ENCODE measurements at places on chromosomes 5 and 9.

DNA sequence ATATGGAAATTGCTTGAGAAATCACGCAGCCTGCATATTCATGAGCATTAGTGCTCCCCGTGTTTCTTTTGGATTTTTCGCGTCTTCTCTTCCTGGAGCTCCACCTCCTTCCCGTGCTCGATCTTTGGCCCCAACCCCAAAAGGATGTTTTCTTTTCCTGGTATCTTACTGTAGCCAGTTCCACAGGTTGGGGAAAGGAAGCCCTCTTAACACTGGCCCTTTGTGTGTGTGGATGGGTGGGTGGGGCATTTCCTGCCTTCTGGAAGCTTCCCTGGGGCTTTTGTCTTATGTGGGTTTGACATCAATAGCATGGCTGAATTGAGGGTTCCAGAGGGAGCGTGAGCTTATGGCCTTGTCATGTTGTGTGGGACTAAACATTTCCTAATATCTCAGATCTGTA, 21.9 kb downstream of the STXBP1 start:
- no peak for DNase-seq

- DNase-seq = no peak
These were observed 534 bp downstream of the SRFBP1 start for GRCh38 chr5:121962347-121962670.

GRCh38 chr9:98687911-98688310, 20.8 kb downstream of the GABBR2 start:
- no peak for DNase-seq

DNA sequence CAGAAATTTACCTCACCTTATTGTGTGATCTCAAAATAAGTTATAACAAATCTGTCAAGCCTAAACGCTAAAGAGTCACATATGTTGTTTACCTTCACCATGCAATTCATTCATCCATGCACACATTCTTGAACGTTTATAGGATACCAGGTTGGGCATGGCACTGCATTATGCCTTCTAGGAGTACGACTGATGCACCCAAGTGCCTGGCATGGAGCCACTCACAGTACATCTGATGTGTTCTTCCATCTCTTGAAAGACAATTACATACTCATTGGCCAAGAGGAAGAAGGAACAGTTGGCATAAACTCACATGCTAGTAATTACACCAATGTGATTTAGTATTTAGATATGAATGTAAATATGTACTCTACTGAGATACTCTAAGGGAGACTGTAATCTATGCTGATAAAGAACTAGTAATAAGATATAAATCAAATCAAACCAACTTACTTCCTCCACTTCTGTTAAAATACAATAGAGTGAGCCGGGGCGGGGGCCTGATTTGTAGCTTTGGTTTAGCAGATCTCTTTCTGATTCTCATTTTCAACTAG, 90.7 kb downstream of the LPAR1 start:
- DNase-seq = no peak

DNA sequence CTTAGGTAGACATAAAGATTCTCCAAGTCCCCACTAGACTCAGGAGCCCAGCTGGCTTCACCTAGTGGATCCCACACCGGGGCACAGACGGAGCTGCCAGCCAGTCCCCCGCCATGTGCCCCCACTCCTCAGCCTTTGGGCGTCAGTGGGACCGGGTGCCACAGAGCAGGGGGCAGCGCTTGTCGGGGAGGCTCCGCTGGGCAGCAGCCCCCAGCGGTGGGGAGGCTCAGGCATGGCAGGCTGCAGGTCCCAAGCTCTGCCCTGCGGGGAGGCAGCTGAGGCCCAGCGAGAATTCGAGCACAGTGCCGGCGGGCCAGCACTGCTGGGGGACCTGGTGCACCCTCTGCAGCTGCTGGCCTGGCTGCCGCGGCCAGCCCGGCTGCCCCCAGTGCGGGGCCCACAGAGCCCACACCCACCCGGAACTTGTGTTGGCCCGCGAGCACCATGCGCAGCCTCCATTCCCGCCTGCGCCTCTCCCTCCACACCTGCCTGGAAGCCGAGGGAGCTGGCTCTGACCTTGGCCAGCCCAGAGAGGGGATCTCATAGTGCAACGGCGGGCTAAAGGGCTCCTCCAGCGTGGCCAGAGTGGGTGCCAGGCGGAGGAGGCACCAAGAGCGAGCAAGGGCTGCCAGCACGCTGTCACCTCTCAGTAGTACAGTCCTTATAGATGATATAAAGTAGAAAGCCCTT, 390.7 kb downstream of the PLK2 start:
- no peak for DNase-seq

DNA sequence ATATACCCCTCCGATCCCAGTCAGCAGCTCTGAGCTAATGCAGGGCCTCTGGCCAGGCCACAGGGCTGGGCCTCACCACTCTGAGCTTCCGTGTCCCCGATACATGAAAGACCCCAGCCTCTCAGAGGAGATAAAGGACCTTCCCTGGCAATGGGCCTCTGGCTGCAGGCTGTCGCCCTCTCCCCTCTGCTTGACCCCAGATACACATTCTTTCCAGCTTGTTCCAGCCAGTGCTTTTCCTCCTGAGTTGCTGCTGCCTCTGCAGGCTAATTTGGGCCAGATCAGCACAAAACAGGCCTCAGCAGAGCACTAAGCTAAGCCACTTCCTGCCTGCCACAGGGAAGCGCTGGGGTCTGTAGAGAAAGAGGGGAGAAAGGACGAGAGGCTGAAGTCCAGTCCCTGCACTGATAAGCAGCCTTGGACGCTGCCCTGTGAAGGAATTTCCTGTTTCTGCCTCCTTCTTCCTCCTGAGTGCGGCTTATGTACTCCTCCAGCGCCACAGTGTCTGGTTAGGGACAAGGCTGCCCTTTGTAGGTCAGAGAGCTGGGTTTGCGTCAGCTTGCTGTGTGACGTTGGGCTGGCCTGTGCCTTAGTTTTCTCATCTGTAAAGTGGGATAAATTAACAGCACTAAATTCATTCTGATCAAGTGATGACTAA, 73.0 kb upstream of the IL17B start:
- DNase-seq = peak; percentile 21

GRCh38 chr5:111238431-111239225, 14.4 kb downstream of the CAMK4 start:
- no peak for DNase-seq

DNA sequence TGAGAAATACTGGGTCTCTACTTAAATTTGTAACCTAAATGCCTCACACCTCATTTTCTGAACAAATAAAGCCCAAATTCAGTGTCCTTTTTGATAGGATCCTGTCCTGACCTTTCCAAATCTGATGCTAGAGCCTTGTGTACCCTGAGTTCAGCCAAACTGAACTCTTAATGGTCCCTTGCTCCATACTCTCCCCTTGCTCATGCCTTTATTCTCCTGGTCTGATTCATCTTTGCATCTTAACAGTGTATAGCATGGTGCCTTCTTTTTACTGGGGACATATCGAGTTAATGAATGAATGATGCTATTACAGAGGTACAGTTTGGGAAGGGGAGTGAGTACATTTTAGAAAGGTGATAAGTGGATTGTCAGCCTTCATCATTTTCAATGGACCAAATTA, 9.2 kb downstream of the NSD1 start:
- no peak for DNase-seq

DNA sequence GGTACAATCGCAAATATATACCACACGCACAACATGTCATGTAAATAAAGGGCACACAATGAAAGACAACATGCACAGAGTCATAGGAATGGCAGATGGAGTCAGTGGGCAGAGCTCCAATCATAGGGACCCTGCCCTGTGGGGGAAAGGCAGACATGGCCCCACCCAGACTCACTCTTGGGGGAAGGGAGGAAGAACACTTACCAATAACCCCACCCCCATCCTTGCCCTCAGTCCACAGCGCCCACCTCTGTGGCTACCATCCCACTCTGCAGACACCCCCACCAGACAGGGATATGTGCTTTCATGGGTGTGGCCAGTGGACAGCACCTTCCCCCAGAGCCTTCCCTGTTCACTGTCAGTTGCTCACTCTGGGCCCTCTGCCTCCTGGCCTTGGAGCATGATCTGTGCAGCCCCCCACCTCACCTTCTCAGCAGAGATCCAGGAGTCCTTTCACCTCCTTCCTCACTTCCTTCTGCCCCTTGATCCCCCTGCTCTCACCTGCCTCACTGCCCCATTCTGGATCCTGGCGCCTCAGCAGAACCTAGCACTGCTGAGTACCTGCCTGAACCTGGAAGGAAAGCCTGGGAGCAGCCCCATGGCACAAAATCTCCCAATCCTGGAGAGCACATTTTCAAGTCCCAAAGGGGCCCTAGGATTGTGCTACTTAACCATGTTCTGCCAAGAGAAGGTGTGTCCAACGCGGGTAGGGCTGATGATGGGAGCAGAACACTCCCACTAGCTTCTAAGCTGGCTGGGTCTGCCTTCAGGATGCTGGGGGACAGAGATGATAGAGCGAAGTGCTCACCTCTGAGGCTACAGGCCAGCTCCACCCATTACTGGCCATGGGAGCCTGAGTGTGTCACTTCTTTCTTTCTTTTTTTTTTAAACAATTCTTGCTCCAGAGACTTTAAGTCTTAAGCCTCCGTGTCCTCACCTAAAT, 1.5 kb upstream of the PHF19 start:
- no peak for DNase-seq

- no peak for DNase-seq
These were observed 151.1 kb downstream of the ESM1 start for GRCh38 chr5:54834121-54834842.

GRCh38 chr9:68740561-68740960, 35.5 kb downstream of the PIP5K1B start:
- no peak for DNase-seq

DNA sequence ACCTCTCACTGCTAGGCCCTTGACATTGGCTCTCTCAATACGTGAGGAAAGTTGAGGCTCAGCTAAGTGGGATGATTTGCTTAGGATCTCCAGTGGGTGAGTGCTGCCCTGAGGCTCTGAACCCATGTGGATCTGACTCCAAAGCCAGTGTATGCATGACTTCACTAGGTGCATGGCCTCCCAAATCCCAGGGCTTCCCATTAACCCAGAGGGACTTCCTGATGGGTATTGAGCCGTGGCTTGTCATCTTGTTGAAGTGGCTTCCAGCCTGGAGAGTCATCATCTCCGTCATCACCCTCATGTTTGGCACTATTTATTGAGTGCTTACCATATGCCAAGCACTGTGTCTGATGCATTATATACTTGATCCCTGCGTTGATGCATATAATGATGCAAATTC, 37.3 kb upstream of the TEX48 start:
- DNase-seq = no peak

DNA sequence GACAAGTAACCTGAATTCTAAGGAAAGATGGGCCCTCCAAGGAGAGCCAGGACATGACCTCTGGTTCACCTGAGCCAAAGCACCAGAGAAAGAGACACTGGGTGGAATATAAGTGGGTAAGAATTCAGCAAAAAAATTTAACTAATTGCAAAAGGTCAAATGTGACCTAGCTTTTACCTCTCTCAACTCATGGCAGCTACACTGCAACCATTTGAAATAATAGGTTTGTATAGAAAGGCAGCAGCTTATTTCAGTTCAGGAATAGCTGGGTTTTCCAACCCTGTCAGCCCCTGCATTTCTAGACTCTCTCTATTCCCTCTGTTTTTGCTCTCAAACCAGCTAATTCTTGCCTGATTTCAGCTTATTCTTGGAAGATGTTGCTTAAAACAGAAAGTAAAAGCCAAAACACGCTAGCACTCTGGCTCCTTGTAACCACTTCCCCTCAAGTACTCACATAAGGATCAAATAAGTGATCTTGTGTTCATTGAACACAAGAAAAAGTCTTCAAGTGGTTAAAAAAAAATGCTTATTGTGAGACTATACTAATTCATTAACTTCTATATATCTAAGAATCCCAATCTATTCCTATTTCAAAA, 101.1 kb upstream of the NR4A3 start:
- no peak for DNase-seq

DNA sequence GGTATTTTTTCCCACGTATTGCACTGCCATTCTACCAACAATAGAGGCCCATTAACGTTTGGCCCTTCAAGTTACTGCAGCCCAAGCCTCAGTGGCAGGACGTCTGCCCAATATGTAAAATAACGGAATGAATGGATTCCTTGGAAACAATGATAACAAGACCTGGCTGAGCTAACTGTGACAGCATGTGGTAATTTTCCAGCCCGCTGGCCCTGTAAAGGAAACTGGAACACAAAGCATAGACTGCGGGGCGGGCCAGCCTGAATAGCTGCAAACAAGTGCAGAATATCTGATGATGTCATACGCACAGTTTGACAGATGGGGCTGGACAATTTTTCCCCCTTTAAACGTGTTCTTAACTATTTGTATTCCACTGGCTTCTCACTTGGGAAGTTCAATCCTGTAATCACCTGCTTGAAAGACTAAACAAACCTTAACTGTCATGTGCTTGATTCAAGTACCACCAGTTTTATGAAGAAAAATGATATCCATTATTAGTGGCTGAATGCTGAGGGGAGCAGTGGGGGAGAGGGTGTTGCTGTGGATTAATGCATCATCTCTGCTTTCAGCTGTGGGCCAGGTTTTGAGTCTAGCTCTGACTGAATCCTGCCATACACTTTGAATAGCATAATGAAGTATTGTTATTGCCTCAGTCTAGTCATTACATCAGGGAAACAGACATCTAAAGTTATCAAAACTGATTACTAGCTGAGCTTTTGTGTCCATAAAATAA, 323.9 kb downstream of the TMEM161B start:
- DNase-seq = peak; percentile 91

DNA sequence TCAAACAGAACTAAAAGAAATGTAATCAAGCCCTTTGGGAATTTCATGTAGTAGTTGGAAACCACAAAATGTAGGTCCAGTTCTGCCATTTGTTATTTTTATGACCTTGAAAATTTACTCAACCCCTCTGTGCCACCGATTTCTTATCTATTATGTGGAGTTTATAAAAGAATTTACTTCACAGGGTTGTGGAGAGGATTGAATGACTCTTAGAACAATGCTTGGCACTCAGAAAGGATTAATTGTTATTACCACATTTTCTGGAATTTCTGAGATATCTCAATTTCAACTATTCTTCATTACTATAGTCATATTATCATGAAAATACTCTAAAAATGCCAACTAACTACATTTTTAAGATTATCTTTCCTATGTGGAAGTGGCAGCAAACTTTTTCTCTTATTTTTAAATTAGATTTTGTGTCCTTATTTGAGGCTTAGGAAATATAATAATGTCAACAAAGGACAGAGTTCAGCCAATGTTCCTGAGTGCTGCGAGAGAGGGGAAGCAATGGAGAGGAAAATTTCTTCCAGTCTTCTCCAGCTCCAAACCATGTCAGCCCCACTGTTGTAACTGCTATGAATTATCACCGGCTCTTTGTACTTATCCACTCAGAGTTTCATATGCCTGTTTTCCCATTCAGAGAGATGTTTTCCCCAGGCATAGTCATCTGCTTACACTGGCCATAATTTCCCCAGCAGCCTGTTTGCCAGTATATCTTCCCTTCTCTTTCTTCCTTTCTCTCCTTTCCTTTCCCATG, 525.6 kb downstream of the SPATA31D1 start:
- no peak for DNase-seq

GRCh38 chr5:172303162-172303561, 19.6 kb upstream of the UBTD2 start:
- no peak for DNase-seq

GRCh38 chr5:146758076-146758475, 120.5 kb downstream of the PPP2R2B start:
- DNase-seq = no peak

GRCh38 chr5:8628521-8628920, 759.6 kb downstream of the MTRR start:
- no peak for DNase-seq

GRCh38 chr5:150489360-150490295, 18.3 kb upstream of the NDST1 start:
- DNase-seq = peak; percentile 75
